Fibroblast of skin of scalp (primary cell): ENCODE measurements at places on chromosomes 4 and X.
A peak's percentile ranks its signal among the peaks of the same experiment; 100 is the strongest.

DNA sequence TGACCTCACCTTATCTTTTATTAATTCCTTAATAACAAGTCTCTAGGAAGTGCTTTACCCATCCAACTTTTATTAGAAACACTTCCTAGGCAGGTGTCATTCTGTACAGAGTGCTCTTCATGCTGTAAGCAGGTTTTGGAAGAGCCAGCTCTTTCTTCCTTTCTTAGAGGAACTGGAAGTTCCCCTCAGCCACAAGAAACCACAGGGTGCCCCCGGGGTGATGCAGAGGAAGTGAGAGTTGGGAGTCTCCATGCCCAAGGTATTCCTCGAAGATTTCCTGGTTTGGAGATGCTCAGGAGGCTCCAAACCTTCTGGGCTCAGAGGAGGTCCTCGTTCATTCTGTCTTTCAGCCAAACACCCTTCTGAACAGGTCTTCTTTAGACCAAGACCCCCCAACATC is 83.8 kb downstream of the EGF start:
- DNase-seq, result no peak

- peak; percentile 73 for DNase-seq
Observed at GRCh38 chr4:39587881-39588280, 50.8 kb downstream of the SMIM14 start.

- no peak for DNase-seq
Observed at GRCh38 chrX:97909245-97909644, 1025.5 kb downstream of the RPA4 start.

DNA sequence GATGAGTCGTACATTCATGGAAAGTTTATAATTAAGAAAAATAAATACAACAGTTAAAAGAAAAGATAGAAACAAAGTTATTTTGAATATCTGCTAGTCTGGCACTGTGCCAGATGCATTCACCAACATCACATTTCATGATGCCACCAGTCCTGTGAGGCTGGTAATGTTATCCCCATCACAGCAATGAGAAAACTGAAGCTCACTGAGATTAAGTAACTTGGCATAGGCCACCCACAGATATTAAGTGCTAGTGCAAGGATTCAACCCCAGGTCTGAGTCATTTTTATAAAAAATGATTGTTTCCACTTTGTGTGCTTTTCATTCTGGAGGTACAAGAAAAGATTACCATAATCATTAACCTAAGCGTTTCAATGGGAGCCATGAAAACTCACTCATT is 65.0 kb upstream of the IL15 start:
- DNase-seq, result peak; percentile 75

GRCh38 chr4:55604996-55605395 is 13.0 kb upstream of the PDCL2 start:
- DNase-seq, result no peak

DNA sequence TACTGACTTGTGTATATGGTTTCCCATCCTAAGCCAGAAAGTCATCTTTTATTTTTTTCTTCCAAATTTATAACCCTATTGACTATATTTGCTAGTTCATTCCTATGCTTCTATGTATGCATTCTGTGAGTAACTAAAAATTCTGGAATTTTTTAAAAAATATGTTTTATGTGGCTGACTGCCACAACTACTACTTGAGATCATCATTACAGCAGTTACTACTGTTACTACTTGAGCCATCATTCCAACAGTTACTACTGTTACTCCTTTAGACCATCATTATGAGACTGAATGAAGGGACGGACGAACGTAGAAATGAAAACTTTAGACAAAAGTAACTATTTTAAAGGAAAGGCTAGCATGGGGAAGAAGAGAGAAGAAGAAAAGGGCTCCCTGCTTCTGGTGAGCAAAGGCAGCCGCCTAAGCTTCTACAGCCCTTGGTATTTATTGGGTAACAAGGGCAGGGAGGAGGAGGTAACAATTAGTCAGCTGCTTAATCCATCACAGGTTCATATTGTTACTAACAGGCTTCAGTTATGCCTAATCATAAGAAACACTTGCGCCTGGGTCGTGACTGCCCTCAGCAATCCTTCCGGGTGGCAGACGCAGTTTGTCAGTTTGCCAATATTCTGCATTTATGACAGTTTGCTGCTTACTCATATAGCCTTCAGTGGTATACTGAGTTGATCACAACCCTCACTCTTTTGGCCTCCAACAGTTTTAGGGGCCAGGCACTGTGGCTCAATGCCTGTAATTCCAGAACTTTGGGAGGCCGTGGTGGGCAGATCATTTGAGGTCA is 80.4 kb downstream of the PDLIM5 start:
- DNase-seq, result peak; percentile 85

DNA sequence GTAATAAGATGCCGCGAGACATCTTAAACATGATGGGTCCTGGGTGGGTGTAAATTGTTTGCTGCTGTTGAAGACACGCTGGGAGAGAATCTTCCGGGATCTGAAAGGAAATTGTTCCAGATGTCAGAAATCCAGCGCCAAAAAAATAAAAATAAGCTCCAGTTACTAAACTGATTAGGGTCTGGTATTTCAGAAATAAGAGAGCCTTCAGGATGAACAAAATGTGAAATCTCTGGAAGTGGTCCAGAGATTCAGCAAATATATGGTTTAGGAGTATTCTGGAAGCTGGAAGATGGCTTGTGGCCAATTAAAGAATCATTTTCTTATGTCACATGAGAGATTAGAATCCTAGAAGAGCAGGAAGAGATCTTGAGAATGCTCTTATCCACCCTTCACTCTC is 75.8 kb upstream of the NHS start:
- peak; percentile 20 for DNase-seq

- DNase-seq, result peak; percentile 22
Observed at GRCh38 chr4:26407476-26407875, 82.8 kb downstream of the CCKAR start.

DNA sequence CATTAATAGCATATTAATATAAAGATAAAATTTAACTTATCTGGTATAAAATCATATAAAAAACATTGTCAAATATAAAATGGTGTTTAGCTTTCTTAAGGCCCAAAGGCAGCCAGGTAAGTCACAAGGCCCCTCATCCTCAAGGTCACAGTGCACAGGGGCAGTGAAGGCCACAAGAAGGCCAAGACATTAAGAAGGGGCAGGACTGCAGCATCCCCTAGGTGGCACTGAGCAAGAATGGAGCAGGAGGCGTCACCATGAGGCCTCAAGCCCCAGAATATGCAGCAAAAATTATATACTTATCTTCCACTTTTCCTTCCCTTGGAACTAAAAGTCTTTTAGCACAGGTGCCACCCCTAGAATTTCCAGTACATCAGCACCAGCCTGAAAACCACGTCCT is 49.5 kb upstream of the MAGEA8 start:
- no peak for DNase-seq
